ENCODE measurements at places on chromosomes 12 and 14.

GRCh38 chr14:51704545-51704944, 52.8 kb downstream of the FRMD6 start:
- no peak for DNase-seq

GRCh38 chr12:47943623-47944340, 19.6 kb upstream of the TMEM106C start:
- DNase-seq, result no peak

GRCh38 chr12:68158432-68158831, 1.1 kb downstream of the IFNG start:
- no peak for DNase-seq

- DNase-seq, result no peak
Observed at GRCh38 chr14:105047283-105048016, 17.8 kb downstream of the GPR132 start.

DNA sequence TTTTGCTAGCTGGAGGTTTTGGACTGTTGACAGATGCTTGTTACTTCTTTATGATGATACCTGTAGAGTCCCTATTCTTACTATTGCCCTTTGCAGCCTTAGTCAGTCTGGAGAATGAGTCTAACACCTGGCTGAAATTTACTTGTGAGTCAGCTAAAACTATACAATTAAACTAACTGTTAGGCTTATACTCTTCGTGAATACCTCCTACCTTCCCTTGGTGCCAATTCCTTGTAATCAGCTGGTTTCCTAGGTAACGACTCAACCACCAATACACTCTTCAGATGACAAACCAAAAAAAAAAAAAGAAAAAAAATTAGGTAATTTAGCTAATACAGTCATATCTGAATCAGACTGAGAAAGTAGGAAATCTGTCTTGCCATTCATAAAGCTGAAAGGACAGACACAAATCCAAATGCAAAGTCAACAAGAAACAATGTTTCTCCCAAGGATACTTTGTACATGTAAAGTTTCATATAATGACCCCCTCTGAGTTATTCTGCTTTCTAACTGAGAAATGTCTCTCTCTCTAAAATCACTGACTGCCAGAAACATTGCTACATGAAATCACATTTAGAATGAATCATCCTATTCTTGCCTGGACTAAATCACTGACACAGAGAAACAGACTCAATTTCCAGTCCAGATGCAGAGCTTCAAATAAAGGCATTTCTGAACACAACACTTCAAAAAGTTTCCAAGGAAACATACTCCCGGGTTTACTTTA, 56.5 kb upstream of the CDKL1 start:
- no peak for DNase-seq

DNA sequence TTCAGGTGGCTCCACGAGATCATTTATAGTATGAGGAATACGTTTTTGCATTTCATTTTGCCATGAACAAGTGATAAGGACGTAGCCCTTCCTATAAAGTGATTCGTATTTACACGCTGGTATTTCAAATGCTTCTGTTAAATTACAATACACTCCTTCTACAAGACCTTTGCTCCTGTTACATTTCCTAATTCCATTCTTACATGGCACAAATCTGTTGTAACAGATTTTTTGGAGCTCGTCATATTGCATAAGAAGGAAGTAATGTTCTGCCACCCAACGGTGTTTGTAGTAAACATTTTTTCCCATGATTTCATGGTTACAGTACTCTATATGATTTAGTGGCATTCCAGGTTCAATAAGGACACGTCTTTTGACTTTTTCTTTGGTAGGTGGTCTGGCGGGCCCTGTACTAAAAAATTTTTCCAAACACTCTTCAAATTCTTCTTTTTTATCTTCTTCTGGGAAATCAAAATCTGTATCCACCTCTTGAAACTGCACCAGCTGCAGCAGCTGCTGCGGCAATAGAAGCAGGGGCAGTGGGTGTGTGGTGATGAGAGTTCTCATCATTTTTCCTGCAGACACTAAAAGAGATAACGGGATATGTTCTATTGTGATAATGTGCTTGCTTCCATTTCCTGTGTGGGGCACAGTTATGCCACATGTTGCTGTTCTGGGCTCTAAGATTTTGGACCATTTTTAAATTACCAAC, 4.2 kb downstream of the RNASE9 start:
- no peak for DNase-seq

DNA sequence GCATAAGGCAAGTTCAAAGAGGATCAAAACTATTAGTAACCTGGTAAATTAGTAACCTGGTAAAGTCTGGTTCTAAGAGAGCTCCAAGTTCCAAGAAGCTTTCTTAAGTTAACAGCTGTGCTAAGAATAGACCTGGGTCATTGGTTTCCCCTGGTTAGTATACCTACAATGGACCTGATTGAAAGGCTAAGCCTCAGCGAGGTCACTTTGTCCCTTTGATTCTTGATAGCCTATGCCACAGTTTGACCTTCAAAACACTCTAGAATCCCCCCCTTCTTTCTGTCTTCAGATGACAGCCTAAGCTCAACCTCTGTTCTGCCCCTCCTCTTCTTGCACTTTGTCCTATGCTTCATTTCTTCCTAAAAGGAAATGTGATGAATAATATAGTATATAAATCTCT, 53.0 kb downstream of the LLPH start:
- no peak for DNase-seq

DNA sequence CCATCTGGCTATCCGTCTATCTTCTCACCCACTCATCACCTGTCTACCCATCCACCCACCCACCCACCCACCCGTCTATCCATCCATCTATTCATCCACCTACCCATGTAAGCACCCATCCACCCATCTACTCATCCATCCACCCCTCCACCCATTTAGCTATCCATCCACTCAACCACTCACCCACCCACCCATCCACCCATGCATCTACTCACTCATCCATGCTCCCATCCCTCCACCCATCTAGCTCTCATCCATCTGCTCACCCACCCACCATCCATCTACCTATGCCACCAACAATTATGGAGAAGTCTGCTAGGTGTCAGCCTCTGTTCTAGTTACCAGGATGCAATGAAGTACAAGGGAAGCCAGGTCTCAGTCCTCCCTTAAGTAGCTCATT, 11.1 kb downstream of the TNFAIP2 start:
- no peak for DNase-seq

GRCh38 chr12:113894697-113895096, 71.4 kb downstream of the RBM19 start:
- DNase-seq, result no peak

DNA sequence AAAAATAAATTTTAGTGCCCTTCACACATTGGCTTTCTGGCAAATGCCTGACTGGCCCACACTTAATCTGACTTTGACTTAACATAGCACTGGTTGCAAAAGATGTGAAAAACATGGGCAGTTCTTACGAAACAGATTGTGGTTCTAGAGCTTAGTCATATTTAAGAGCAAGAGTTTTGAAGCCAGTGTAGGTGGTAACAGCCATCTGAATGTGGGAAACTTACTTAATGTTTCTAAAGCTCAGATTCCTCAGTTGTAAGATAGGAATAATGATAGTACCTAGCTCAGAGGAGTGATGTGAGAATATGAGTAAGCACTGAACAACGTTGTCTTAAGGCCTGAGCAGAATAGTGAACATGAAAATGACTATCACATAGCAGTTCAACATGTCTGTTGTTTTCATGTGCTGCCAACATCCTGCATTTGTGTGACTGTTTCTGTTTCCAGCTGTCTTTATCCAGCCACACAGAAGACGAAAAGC, 262.7 kb downstream of the SYT1 start:
- no peak for DNase-seq

- no peak for DNase-seq
Observed at GRCh38 chr12:23303220-23303619, 646.2 kb downstream of the SOX5 start.

DNA sequence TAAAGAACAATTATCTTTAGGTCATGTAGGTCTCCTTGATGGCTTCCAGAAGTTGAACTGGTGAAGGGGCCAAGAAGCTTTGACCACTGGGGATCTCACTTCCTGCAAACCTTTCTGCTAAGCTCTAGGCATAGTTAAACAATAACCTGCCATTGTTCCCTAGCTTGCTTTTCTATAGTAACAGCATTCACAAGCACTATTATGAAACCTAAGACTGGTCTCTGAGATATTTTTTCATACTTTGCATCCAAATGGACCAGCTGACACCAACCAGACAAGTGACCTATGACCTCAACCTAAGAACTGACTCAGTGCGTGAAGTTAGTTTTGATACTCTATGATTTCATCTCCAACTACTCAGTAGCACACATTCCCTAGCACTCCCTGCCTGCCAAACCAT, 129.1 kb downstream of the PTPRB start:
- DNase-seq, result no peak

- no peak for DNase-seq
Observed at GRCh38 chr12:96375841-96376604, 24.2 kb downstream of the CDK17 start.

GRCh38 chr12:24944601-24944975, 4.3 kb downstream of the BCAT1 start:
- DNase-seq, result no peak

DNA sequence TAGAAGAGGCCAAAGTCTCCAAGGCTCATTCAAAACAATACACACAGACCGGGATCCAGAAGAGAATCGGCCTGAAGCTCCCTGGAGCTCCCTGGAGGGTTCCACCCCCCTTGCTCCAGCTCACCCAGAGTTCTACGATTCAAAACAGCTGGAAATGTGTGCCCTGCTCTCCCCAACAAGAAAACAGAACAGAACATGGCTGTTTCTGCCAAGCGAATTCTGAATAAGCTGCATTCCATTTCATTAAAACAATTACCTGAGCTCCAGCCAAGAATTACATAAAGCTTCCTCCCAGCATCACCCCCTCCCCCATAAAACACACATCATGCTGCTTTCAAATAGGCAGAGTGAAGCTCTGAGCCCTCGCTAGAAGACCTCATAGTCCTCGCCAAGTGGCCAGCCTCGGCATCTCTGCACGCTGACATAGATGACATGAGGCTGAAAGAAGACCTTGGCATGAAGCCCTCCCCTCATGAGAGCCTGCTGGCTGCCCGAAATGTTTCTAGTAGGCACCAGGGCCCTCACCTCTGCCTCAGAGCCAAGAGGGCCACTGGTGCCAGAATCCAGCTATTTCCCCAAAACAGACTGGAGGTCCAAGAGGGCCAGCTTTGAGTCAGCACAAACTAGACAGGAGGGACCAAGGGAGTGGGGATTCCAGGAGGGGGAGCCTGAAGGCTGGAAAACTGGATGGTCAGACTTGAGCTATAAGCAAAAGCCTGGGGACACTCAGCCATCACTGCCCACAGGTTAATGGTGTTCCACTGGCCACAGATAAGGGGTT, 8.3 kb downstream of the PXN start:
- no peak for DNase-seq

- DNase-seq, result no peak
Observed at GRCh38 chr12:49288922-49289555, 5.9 kb upstream of the PRPH start.

DNA sequence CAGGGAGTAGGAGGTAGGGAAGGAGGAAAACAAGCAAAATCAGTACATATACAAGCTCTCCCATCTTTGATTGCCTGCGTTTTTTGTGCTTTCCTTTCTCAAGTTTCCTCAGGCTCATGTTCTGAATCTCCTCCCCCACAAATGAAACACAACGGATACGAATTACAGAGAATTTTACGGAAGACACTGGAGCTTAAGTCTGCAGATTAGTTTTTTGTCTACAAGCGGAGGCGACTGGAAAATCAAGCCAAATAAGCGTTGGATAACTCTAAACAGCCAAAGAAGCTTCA, 612 bp downstream of the WBP11 start:
- DNase-seq, result no peak

GRCh38 chr14:59619061-59619460, 42.4 kb upstream of the CCDC175 start:
- no peak for DNase-seq

DNA sequence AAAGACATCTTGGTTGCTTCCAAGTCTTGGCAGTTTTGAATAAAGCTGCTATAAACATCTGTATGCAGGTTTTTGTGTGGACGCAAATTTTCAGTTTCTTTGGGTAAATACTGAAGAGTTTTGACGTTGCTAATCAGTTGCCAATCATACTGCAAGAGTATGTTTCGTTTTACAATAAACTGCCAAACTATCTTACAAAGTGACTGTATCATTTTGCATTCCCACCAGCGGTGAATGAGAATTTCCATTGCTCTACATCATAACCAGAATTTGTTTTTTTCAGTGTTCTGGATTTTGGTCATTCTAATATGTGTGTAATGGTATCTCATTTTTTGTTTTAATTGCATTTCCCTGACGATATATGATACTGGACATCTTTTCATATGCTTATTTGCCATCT, 190.8 kb upstream of the PARP11 start:
- DNase-seq, result no peak

- DNase-seq, result no peak
Observed at GRCh38 chr12:68674376-68674775, 12.4 kb upstream of the NUP107 start.

DNA sequence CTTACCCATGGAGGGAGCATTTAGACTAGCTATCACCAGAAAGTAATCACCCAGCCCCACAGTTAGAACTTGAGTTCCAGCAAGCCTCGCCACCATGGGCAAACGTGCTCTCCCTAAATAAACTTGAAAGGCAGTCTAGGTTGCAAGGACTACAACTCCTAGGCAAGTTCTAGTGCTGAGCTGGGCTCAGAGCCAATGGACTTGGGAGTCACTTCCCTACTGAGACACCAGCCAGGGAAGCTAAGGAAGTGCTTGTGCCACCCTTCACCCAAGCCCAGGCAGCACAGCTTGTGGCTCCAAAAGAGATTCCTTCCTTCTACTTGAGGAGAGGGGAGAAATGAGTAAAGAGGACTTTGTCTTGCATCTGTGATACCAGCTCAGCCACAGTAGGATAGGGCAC, 57.9 kb downstream of the SLCO1A2 start:
- no peak for DNase-seq

DNA sequence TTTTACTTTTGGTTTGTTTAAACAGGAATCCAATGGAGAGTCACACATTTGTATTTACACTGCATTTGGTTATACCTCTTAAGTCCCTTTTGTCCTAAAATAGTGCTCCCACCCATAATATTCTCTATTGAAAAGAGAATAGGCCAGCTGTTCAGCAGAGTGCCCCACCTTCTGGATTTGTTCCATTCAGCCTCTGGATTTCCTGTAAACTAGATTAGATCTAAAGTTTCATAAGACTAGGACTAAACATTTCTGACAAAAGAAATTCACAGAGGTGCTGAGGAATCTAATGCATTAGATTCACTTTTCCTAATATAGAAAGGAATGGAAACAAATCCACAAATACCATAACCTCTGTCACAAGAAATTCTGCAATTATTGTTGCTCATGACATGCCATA, 38.1 kb downstream of the GCH1 start:
- DNase-seq, result no peak

- no peak for DNase-seq
Observed at GRCh38 chr12:109637348-109637747, 63.8 kb downstream of the MVK start.
